ENCODE measurements at places on chromosomes 3 and 15.

- no peak for DNase-seq
Measured at GRCh38 chr15:65987100-65987499, 117.8 kb downstream of the RAB11A start.

- DNase-seq: no peak
Measured at GRCh38 chr15:39700375-39700700, 82.3 kb downstream of the FSIP1 start.

GRCh38 chr15:55708720-55709119, 34.2 kb downstream of the PRTG start:
- DNase-seq: no peak

GRCh38 chr3:140943781-140944552, 2.3 kb downstream of the SLC25A36 start:
- DNase-seq: no peak

DNA sequence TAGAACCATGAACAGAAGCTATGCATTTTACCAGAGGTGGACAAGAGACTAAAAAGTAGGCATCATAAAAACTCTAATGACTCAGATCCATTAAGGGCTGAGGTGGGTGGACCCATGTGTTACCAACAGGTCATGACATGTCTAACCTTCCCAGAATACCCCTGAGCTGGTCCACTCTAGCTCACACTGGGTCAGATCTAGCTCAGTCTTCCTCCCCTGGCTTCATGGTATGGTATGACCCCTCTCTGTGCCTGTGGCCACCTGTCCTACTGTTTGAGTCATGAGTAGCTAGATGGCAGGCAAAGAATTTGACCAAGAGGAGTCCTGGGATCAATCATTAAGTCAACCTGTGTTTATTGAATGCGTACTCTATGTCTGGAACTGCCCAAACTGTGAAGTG, 340.4 kb downstream of the EPHB1 start:
- DNase-seq: no peak

- DNase-seq: no peak
Measured at GRCh38 chr3:147410116-147410525, 956 bp downstream of the ZIC1 start.

- DNase-seq: no peak
Measured at GRCh38 chr15:66030650-66031049, 161.4 kb downstream of the RAB11A start.
